ENCODE measurements at places on chromosomes 13 and 19.

DNA sequence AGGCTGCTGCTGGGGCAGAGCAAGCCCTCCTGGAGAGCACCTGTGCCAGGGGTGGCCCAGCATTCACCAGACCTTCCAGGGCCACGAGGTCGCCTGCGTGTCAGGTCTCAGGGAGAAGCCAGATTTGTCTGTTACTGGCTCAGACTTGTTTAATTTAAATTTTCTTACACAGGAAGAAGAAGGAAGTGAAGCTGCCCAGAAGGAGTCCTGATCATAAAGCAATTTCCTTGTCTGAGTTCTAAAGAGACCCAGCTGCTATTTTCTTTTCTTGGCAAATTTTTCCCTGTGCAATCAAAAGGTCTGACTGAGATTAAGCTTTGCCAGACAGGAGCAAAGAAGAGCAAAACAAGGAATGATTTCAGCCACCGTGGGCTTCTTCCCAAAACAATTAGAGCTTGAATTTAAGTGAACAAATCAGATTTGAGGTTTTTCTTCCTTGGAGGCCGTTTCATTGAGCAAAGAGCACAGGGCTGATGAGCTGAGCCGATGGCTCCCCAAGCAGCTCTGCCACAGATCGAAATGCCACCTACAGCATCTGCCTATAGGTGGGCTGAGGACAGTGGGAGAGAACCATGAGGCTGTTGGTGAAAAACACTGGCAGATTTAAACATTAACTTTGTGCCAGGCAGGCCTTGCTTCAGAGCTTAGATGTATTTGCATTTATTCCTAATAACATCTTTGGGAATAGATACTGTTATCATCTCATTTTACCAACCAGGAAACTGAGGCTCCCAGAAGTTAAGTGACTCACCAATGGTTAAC, 40.1 kb downstream of the HSPH1 start:
- no peak for DNase-seq

GRCh38 chr13:31903111-31903815, 128.3 kb upstream of the FRY start:
- no peak for DNase-seq

GRCh38 chr19:21691661-21692060, 75.7 kb downstream of the ZNF100 start:
- DNase-seq: no peak

DNA sequence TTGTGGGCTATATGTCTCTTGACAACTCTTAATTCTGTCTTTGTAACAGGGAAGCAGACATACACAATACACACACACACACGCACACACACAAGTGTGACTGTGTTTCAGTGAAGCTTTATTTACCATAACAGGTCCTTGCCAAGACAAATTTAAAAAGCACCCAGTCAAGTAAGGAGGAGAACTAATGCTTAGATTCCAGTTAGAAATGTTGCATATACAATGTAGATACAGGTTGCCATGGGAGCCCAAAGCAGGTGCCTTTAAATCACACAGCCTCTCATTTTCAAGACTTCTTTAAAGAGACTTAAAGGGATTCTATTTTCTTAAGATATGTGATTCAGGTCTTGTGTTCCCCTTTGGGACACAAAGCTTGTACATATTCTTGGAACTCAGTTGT, 1551.9 kb downstream of the EFNB2 start:
- DNase-seq: no peak

- DNase-seq: peak; percentile 56
Observed at GRCh38 chr19:7869453-7869909, 4.7 kb downstream of the PRR36 start.

- no peak for DNase-seq
Observed at GRCh38 chr13:75038393-75039113, 443.4 kb downstream of the TBC1D4 start.

- DNase-seq: no peak
Observed at GRCh38 chr19:35151273-35152065, 3.1 kb upstream of the FXYD5 start.

DNA sequence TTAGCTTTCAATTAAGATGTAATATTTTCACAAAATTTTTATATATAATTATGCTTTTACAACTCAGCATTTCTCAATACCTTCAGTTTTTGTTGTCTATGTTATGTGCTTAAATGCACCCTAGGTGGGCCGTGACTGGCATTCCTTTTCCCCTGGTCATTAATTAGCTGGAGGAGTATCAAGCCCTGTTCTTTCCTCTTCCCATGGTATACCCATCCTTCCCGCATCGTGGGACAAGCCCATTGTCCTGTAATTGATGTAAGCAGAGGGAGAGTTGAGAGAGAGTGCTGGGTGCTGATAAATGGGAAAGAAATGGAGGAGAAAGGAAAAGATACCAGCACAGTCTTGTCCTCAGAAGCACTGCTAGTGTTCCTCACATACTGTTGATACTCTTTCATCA, 591.7 kb downstream of the GPC6 start:
- no peak for DNase-seq

DNA sequence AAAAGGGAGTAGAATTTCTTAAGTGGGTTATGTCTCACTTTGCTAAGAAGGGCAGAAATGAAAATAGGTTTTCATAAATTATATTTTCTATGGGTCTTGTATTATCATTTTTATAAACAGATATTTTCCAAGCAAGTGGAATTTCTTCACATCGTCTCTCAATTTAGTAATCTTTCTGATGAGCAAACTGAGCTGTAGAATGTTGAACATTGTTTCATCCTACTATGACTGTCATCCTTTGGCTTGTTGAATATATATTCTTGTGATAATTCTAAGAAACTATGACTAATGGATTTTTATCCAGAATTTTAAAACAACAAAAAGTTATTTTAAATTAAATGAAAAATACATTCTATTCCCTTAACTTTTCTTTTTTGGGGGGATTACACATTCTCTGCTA, 313.8 kb downstream of the ENOX1 start:
- DNase-seq: no peak

DNA sequence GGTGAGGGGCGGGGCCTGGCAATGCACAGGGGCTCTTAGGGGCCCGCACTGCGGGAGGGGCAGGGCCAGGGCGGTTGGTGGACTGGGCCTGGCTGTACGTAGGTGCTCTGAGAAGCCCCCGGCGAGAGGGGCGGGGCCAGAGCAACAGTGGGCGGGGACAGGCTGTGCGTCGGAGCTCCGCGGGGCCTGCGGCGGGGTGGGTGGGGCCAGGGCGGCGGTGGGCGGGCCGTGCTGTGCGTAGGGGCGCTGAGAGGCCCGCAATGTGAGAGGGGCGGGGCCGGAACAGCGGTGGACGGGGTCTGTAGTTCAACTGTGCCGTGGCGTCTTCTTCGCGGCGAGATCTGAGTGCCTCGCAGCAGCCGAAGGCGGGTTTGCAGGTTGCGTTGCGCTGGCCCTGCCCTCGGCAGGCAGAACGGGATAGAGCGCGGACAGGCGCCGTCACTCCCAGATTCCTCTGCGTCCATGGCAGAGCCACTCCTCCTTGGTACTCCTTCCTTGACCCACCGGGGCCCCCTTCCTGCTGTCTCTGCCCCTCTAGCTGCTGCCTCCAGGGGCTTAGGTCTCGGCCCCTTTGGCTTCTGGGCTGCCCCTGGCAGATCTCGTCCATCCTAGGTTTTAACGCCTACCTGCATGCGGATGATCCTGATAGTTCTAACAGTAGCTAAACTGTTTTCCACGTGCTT, 33.2 kb downstream of the CCNE1 start:
- DNase-seq: peak; percentile 72

- DNase-seq: peak; percentile 28
Observed at GRCh38 chr13:26707122-26708006, 53.2 kb downstream of the GPR12 start.

DNA sequence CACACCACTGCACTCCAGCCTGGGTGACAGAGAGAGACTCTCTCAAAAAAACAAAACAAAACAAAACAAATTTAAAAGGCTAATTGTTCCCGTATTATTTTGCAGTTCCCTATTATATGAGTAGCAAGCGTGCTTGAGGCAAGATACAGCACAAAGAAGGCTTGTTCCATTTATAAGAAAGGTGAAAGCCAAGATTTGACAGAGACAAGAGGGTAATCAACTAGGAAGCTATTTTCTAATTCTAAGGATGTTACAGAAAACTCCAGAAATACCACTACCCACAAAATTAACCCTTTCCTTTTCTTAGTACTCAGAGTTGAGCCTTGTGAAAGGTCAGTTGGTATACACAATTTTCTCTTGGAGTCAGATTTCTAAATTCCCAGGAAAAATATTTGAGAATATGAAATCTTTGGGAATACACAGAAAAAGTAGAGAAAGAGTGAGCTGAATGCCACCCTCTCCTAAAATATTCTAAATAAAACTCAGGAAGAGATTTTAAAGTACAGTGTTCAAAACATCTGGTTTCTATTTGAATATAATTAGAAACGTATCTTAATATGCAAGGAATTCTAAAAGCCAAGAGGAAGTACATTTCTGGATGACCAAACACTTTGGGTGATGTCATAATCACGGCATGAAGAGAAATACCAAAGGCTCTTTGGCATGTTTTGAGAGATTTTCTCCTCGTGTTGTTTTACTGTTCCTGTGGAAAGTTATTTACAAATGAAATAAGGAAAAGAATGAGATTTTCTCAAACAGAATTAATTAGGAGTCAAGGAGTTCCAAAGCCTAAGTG, 63.0 kb upstream of the FLT1 start:
- no peak for DNase-seq

- DNase-seq: no peak
Observed at GRCh38 chr13:41611385-41611784, 154.0 kb downstream of the RGCC start.

GRCh38 chr13:76768384-76768783, 117.8 kb downstream of the KCTD12 start:
- DNase-seq: no peak

DNA sequence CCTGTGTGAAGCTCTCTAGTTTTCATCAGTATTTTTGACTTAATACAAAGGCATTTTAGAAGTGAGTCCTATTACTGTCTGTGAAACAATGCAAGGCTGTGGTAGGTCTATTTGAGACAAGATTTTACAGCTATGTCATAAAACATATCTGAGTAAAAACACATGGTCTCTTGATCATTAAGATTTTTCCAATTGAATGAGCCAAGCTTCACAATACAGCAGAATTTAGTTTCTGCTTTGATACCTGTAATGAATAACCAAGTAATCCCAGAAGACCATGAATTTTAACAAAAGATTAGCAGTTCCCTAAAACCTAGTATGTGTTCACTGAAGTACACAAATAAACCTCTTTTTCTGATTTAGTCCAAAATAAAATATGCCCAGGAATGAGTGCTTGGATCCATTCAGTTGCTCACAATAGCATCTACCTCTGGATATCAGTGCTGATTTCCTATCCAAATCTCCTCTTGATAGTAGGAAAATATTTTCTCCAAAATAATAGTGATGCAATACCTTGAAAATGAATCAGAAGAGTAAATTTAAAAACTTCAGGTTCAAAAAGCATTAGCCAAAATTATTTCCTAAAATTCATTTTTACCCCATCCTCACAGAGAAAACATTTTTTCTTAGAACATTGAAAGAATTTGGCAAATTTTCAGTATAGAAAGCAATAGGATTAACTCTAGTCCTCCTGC, 533.5 kb upstream of the SGCG start:
- DNase-seq: no peak

- no peak for DNase-seq
Observed at GRCh38 chr19:42261763-42262162, 6.8 kb upstream of the ERF start.

GRCh38 chr13:54709546-54709945, 1680.9 kb downstream of the OLFM4 start:
- DNase-seq: no peak

- no peak for DNase-seq
Observed at GRCh38 chr13:77412860-77413259, 86.0 kb upstream of the MYCBP2 start.

- DNase-seq: no peak
Observed at GRCh38 chr19:48746738-48747575, at the start of gene IZUMO1. IZUMO1 (minus strand) TSS chr19:48746909; CDS start chr19:48745859, 1,050 bp downstream.

DNA sequence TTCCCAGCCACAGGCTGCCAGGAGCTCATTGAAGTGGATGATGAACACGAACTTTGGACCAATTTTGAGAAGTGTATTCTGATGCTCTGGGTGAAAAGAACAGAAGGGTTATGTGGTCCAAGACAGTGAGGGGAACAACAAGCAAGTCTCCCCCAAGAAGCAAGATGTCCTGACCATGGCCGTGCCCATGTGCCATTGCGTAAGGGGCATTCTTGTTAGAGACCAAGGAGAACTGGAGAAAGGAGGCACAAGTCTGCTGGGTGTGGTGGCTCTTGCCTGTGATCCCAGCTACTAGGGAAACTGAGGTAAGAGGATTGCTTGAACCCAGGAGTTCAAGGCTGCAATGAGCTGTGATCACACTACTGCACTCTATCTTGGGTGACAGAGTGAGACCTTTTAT, 27.0 kb upstream of the UBAC2 start:
- no peak for DNase-seq

GRCh38 chr13:106756446-106756845, 188.5 kb upstream of the ARGLU1 start:
- DNase-seq: no peak
